Myocyte (in vitro differentiated cells): ENCODE measurements at places on chromosomes 3 and 15. TPM values are rescaled to one million over a fixed set of nuclear protein-coding genes. Genes with fewer than 3 reads are reported as not detected.

The ERC2 gene
- total RNA-seq, result 0.32 and 0.36 TPM in 2 replicates

The FOXB1 gene
- not detected in 2 replicates for total RNA-seq

The MUC13 gene
- not detected in 2 replicates for total RNA-seq

The SLC12A1 gene
- not detected in 2 replicates for total RNA-seq

The ATR gene
- total RNA-seq, result 13.9 and 16.8 TPM in 2 replicates
